ENCODE measurements at places on chromosomes 2 and 18. TPM values are rescaled to one million over a fixed set of nuclear protein-coding genes. Genes with fewer than 3 reads are reported as not detected.
A peak's percentile ranks its signal among the peaks of the same experiment; 100 is the strongest.

DNA sequence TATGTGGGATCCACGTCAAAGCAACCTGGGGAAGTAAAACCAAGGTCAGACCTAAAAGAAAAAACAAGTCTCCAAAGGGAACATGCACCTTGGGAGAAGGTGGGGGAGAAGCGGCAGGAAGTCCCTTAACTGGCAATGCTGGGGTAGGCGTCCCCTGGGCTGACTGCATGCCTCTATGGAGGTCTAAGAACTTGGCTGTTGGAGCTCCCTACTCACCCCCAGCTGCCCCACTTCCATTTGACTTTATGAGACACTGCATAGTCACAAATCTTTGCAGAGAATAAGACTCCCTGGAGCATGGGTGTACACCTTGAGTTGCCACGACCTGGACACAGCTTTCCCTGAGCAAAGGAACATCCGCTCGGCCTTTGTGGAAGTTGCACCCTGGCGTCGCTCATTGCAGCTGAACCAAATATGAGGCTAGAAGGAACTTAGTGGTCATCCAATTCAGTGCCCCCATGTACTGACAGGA, 2.8 kb downstream of the CAPN14 start:
- H3K27me3 ChIP-seq = no peaks in the 10 kb centered on the region
- H3K27ac ChIP-seq = no peak overlapping the region
- no peak overlapping the region for H3K4me3 ChIP-seq
- peaks cover 2% of the 10 kb centered on the region for H3K4me1 ChIP-seq

DNA sequence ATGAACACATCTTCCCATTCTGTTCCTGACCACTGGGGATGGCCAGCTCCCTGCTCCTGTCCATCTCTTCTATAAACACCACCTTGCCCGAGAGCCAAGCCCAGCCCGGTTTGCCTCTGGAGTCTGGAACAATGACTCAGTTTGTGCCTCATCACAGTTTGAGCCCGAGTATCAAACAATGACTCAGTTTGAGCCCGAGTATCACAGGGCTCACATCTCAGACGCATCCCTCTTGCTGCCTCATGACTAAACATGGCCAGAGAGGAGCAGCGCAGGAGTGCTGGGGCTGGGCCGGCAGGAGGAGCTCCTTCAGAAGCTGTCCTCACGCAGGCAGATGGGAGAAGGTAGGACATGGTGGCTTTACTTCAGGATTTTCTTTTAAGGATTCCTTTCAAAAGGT, 68.7 kb downstream of the PXDN start:
- no peak overlapping the region for H3K27ac ChIP-seq
- H3K36me3 ChIP-seq = peaks cover 5% of the 10 kb centered on the region
- H3K27me3 ChIP-seq = no peaks in the 10 kb centered on the region
- no peaks in the 10 kb centered on the region for H3K4me1 ChIP-seq
- DNase-seq = no peak
- H3K4me3 ChIP-seq = no peak overlapping the region

The NCK2 gene
- 52.9 TPM for total RNA-seq

DNA sequence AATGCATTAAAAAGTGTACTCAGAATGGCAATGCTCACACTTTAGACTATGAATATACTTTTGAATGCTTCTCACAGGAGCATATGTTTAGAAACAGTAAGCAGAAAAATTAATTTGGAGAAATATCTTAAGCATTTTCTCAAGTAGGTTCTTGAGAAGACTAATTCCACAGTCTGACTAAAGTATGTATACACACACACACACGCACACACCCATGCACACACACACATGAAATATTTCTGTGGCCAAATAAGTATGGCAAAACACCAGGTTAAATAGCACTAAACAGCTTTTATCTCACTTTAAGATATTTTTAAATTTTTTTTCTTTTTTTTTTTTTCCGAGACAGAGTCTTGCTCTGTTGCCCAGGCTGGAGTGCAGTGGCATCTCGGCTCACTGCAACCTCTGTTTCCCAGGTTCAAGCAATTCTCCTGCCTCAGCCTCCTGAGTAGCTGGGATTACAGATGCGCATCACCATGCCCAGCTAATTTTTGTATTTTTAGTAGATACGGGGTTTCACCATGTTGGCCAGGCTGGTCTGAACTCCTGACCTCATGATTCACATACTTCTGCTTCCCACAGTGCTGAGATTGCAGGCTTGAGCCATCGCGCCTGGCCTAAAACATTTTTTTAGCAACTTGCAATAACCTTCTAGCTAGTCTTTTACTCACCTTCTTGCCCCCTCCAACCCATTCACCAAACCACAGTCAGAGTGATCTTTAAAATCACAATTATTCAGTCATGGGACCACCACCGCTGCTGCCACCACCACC, 67.5 kb upstream of the SCG2 start:
- no peaks in the 10 kb centered on the region for H3K4me1 ChIP-seq
- no peaks in the 10 kb centered on the region for H3K36me3 ChIP-seq
- DNase-seq = no peak
- H3K27me3 ChIP-seq = no peaks in the 10 kb centered on the region
- H3K4me3 ChIP-seq = no peak overlapping the region

DNA sequence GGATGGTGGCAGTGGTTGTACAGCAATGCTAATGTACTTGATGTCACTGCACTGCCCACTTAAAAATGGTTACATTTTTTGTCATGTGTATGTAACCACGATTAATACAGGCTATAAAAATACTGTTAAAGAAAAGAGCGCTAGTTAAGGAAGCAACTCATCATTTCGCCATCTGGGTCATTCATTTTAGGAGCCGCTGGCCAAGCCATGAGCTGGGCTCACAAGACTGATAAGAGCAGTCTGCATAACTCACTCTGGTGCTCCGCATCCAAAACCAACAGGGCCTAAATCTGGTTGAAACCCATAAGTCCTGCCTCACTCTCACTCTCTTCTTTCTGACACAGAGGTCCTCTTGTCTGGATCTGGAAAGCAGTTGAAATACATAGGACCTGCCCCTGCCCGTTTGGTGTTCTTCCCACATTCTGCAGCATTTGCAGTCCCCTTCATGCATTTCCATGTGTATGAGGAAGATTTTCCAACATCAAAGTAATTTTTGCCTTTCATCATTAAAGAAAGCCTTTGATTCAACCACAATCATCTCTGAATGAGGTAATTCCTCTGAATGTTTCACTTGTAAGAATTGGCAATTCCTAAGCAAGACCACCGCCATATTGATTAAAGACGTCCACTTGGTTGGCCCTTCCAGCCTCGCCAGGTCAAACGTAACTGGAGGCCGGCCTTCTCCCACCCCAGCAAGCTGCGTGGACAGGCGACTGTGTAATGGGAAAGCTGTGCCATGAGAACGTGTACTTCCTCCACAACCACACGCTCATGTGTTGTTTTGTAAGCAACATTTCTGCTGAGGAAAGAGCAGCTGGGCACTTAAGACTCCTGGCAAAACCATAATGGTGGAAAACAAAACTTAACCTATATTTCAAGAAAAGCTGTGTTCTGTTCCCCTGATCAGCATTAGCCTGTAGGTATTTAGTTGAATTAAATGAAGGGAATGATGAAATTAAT, 112.2 kb downstream of the VAPA start:
- no peak overlapping the region for H3K27ac ChIP-seq
- no peaks in the 10 kb centered on the region for H3K27me3 ChIP-seq
- H3K4me3 ChIP-seq = no peak overlapping the region
- no peak for DNase-seq
- no peaks in the 10 kb centered on the region for H3K4me1 ChIP-seq

The EHD3 gene
- 9.5 TPM for total RNA-seq

The PSMA8 gene
- total RNA-seq = not detected

DNA sequence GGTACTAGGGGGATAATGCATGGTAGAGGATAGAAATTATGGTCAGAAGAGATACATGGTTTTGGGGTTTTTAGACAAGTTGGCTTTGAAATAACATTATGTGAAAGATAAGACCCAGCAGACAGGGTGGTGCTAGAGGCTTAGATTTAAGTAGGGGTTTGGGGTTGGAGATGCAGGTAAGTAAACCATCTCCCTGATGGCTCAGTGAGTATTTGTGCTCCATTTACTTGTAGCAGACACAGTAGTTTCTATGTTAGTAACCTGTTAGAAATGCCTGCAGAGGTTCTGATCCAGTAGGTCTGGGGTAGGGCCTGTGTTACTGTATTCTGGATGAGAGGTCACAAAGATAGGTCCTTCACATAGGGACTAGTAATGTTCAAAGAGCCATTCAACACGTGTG, 13.7 kb downstream of the WDR43 start:
- no peak for DNase-seq
- no peaks in the 10 kb centered on the region for H3K27me3 ChIP-seq
- H3K4me1 ChIP-seq = no peaks in the 10 kb centered on the region
- no peak overlapping the region for H3K27ac ChIP-seq
- H3K4me3 ChIP-seq = no peak overlapping the region

DNA sequence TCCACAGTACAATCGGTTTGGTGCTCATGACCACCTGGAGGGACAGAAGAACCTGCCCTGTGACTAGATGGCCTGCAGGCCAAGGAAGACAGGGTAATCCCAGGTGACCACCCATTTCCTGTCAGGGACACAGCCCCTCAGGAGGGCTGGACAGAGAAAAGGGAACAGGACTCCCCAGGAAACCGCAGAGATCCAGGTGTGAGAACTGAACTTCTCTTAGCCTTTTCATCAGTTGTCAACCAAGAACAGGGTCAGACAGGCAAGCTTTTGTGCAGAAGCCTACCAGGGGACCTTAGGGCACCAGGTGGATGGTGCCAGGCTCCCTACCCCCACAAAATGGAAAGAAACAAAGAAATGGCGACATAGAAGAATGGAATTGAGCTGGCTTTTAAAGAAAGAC, 132.3 kb downstream of the HDAC4 start:
- DNase-seq = no peak
- H3K27ac ChIP-seq = no peak overlapping the region
- no peak overlapping the region for H3K4me3 ChIP-seq
- H3K27me3 ChIP-seq = no peaks in the 10 kb centered on the region
- peaks cover 45% of the 10 kb centered on the region for H3K4me1 ChIP-seq

The ITPRIPL1 gene
- 1.2 TPM for total RNA-seq

The OR6B2 gene
- total RNA-seq = not detected

The RAB6C gene
- 0.19 TPM for total RNA-seq

DNA sequence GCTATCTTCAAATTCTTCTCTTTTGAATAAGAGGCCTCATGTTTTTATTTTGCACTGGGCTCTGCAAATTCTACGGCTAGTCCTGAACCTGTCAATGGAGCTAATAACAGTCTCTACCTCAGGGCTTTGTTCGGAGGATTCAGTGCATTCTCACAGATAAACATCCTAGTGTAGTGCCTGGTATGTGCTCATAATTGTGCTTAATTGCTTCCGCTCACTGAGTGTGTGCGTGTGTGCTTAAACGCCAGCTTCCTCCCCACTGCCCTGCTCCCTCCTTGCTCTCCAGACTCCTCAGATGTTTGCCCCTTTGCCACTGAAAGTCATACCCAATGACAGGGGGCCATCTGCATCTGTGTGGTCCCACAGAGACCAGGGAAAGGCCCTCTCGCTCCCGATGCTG, 6.7 kb downstream of the GYPC start:
- DNase-seq = no peak
- H3K27ac ChIP-seq = peak overlapping the region; percentile 73
- H3K4me1 ChIP-seq = peaks cover 13% of the 10 kb centered on the region
- H3K36me3 ChIP-seq = no peaks in the 10 kb centered on the region

- H3K27me3 ChIP-seq = no peaks in the 10 kb centered on the region
- no peak overlapping the region for H3K4me3 ChIP-seq
- H3K36me3 ChIP-seq = no peaks in the 10 kb centered on the region
- no peak for DNase-seq
These were observed 1.3 kb downstream of the ARHGEF4 start for GRCh38 chr2:130837811-130838565.

The IGFBP2 gene
- total RNA-seq = 53.7 TPM

GRCh38 chr2:217667512-217667911, 335.3 kb downstream of the TNS1 start:
- no peaks in the 10 kb centered on the region for H3K27me3 ChIP-seq
- no peak overlapping the region for H3K4me3 ChIP-seq
- no peak overlapping the region for H3K27ac ChIP-seq
- DNase-seq = no peak
- H3K4me1 ChIP-seq = no peaks in the 10 kb centered on the region

DNA sequence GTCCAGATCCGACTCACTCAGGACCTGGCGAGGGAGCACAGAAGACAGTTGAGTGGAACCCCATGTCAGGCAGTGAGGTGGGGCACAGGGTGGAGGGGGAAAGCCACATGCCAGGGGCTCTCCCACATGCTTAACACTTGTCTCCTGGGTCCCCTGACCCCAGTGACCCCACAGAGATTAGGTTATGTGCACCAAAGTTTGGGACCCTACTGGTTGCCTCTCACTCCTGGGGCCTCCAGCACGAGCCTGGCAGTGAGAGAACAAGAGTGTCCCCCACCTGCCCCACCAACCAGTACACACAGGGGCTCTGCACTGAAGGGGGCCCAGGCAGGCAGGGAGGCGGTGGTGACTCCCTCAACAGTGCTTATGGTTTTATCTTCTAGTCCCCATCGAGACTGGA, 58.3 kb downstream of the CIB4 start:
- DNase-seq = no peak
- H3K27ac ChIP-seq = no peak overlapping the region
- no peaks in the 10 kb centered on the region for H3K27me3 ChIP-seq
- no peak overlapping the region for H3K4me3 ChIP-seq

GRCh38 chr2:124091721-124092120, 66.6 kb downstream of the CNTNAP5 start:
- H3K4me1 ChIP-seq = no peaks in the 10 kb centered on the region
- no peak overlapping the region for H3K27ac ChIP-seq
- no peak for DNase-seq
- no peaks in the 10 kb centered on the region for H3K36me3 ChIP-seq
- H3K4me3 ChIP-seq = no peak overlapping the region
- H3K27me3 ChIP-seq = no peaks in the 10 kb centered on the region

- no peak overlapping the region for H3K4me3 ChIP-seq
- peaks cover 11% of the 10 kb centered on the region for H3K36me3 ChIP-seq
- no peak overlapping the region for H3K27ac ChIP-seq
- H3K27me3 ChIP-seq = no peaks in the 10 kb centered on the region
- H3K4me1 ChIP-seq = no peaks in the 10 kb centered on the region
These were observed 17.3 kb downstream of the C2orf42 start for GRCh38 chr2:70173520-70173919.

DNA sequence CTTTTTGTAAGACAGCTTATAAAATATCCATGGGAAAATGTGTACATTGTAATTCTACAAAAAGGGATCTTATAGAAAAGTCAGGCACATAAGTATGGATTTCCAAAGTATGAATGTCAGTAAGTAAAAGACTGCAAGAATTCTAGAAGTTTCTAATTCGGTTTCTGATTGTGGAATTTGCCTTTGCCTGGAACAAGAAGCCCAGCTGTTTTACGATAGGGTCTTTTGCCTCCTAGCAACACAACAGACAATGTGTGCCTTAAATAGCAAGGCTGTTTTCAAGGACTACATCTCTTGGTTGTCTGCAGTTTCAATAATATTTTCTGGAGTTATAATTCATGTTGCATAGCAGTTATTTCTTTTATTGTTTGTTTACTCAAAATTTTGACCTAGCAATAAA, 312.9 kb downstream of the MTX2 start:
- no peaks in the 10 kb centered on the region for H3K27me3 ChIP-seq
- H3K4me1 ChIP-seq = peaks cover 3% of the 10 kb centered on the region
- H3K4me3 ChIP-seq = no peak overlapping the region

GRCh38 chr2:237324405-237324831, 89.5 kb downstream of the COL6A3 start:
- no peaks in the 10 kb centered on the region for H3K36me3 ChIP-seq
- no peak overlapping the region for H3K27ac ChIP-seq
- H3K27me3 ChIP-seq = no peaks in the 10 kb centered on the region
- H3K4me1 ChIP-seq = peaks cover 4% of the 10 kb centered on the region
- H3K4me3 ChIP-seq = no peak overlapping the region
